CD4-positive, alpha-beta T cell treated with Interleukin-10 for 1 hour (primary cell): ENCODE measurements at places on chromosomes 5 and 9.
A peak's percentile ranks its signal among the peaks of the same experiment; 100 is the strongest.

- no peak for DNase-seq
Measured at GRCh38 chr5:58582019-58582802, 664 bp upstream of the RAB3C start.

DNA sequence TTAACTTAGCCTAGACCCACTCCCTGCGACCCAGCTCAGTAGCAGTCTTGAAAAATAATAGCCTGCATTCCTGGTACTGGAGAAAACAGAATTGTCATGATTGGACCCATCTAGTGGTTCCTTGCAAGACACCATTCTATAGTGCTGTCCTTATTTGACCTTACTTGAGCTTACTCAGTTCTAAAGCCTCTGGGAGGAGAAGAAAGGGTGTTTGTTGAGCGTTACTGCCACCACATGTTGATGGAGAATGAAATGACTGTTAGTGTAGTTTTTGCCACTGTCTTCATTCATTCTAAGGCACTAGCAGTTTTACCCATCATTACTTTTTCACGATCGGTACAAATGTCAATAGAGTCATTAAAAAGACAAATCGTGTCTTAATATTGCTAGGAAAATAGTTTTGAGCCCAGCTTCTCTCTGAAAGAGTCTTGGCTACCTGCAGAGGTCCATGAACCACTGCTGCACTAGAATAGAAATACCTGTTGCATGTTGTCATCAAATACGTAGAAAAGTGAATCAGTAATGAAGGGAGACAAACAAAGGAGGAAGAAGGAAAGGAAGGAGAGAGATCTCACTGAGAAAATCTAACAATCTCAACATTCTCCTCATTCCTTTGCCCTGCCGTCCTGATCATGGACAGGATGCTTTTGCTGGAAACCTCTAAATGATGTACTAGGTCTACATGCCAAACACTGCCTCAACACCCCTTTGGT lies 96.0 kb downstream of the LIX1 start:
- DNase-seq = no peak

DNA sequence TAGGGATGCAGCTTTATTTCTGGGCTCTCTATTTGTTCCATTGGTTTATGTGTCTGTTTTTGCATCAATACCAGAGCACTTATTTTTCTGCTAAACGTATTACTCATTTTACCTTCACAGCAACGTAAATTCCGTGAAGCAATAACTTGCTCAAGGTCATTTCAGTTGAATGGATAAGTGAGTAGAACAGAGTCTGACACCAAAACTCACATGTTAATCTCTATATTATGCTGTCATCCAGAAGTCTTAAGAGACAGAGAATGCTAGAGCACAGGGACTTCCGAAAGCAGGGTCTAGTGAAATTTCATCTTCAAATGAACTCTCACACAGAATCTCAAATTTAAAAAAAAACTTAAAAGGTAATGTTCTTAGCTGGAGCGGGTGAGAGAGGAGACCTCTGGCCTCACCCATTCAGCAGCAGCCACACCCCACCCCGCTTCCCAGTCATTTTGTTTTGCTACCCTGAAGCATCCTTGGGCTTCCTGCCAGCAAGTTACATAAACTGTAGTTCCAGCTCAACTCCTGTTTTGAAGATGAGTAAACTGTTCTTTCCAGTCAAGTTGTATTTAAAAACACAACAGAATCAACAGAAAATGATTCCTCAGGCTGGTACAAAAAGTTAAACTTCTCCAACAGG lies 69.3 kb downstream of the TRIM36 start:
- DNase-seq = no peak

DNA sequence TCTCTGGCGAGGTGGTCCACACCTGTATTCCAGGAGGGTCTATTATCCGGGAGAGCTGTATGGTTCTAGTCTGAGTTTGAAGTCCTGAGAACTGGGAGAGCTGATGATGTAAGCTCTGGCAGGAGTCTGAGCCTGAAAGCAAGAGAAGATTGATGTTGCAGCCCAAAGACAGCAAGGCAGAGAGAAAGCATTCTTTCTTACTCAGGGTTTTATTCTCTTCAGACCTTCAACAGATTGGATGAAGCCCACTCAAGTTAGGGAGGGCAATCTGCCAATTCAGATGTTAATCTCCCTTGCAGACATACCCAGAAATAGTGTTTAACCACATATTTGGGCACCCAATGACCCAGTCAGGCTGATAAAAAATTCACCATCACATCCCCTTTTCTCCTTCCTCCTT lies 159.1 kb downstream of the CCDC171 start:
- DNase-seq = no peak

GRCh38 chr9:32404856-32405255 lies 20.4 kb downstream of the ACO1 start:
- no peak for DNase-seq

- DNase-seq = peak; percentile 29
Measured at GRCh38 chr5:138789771-138790242, 36.6 kb downstream of the CTNNA1 start.

DNA sequence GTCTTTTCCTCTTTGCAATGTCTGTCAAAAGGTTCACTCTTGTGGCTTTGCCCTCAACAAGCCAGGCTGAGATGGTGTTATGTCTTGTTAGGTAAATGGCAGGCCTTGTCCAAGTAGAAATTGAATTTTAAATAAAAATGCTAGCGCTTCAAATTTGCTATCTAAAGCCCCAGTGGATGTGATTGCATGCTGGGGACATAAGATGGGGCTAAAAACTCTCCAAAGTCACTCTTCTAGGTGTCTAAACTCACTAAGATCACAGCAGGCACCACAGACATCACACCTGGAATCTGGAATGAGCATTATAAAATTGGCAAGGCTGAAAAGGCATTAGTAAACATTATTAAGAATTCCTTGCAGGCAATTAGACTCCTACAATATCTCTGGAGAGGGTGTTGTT lies 262.7 kb upstream of the CLINT1 start:
- no peak for DNase-seq

GRCh38 chr5:98791898-98792580 lies 18.6 kb downstream of the RGMB start:
- no peak for DNase-seq

DNA sequence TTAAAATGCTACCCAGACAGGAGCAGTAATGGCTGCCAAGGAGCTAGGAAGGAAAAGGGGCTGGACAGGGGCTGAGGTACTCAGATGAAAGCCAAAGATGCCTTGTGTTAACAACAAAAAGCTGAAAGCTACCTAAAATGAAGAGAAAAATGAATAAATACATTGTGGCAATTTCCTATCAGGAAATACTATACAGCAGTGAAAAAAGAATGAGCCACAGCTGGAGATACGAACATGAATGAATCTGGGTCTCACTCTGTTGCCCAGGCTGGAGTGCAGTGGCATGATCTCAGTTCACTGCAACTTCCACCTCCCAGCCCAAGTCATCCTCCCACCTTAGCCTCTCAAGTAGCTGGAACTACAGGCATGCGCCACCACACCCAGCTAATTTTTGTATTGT lies 6.3 kb downstream of the TNIP1 start:
- no peak for DNase-seq

- no peak for DNase-seq
Measured at GRCh38 chr5:1919750-1920149, 37.0 kb upstream of the IRX4 start.

- no peak for DNase-seq
Measured at GRCh38 chr5:132086277-132086794, 12.7 kb downstream of the CSF2 start.

- no peak for DNase-seq
Measured at GRCh38 chr9:133396952-133397351, 20.8 kb downstream of the STKLD1 start.

DNA sequence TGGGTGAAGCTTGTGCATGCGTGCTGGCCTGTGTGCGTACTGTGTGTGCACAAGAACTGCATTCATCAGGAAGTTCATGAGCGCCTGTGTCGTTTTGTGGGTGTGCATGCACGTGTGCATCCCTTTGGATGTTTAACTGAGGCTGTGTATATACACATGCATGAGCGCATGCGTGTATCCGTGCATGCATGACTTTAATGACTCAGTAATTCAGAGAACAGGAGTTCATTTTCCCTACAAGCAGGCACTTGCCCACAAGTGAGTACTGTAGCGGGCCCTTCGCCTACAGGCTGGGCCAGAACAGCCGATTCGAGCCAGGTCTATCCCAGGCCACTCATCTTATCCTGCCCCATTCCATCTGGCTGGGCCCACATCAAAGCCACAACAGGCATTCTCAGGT lies 29.8 kb downstream of the CORO2A start:
- no peak for DNase-seq

- DNase-seq = no peak
Measured at GRCh38 chr9:124558777-124559470, 51.7 kb upstream of the NR5A1 start.

- no peak for DNase-seq
Measured at GRCh38 chr5:92222449-92222848, 839.3 kb upstream of the ARRDC3 start.

- no peak for DNase-seq
Measured at GRCh38 chr5:24487368-24488229, 157.2 kb downstream of the CDH10 start.

GRCh38 chr5:34996261-34996660 lies 51.5 kb downstream of the AGXT2 start:
- no peak for DNase-seq

DNA sequence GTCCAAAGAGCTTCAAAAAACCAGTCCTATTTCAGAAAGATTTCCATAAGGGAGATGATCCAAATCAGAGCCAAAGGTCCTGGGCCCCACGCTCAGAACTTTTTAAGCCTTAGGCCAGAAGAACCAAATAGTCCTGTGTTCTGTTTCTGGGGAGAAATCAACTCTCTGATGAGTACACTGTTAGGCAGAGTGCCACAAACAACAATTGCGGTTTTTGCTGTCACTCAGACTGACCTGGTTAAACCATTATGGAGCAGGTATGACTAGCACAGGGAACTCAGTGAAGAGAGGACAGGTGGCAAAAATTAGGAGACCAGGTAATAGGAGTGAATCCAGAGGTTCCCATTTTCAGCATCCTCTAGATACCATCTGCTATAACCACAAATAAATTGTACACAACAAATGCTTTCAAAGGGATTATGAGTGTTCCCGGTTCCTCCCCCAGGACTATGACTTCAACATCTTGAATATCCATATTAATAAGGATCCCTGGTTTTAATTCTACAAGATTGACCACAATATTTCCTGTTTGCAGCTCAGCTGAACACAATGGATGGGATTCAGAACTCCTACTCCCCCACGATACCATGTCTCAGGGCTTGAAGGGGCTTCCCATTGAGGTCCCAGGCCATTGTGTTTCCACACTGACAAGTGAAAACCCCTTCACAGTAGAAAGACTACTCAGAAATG lies 52.1 kb upstream of the FREM1 start:
- no peak for DNase-seq

GRCh38 chr5:2172471-2172870 lies 289.7 kb upstream of the IRX4 start:
- DNase-seq = no peak

DNA sequence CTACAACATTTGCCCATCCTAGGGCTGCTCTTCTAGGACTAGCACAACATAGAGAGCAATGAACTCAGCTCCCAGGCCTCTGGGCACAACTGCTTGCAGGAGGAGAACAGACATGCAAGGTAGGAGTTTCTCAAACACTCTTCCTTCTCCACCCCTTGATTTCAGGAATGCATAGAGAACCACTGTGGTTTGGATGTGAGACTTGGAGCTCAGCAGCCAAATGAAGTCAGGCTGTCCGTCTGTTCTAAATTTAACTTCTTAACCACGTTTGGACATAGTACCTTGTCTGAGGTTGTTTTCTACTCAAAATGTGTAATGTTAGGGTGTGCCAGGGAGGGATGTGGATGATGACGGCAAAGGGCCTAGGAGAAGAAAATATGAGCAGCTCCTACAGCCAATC lies 515.1 kb upstream of the TNC start:
- DNase-seq = no peak

DNA sequence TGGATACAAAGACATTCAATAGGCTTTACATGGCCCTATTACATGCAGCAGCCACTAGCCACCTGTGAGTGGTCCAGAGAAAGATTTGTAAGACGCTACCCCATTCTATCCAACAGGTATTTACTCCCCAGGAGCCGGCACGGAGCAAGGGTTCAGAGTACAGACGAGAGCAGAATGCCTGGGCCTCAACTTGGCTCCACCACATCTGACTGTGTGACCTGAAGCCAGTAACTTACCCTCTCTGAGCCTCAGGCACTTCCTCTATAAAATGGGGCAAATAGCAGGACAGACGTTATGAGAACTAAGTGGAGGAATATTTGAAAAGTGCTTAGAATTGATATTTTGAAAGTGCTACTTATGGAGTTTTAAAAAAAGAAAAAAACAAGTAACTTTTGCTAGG lies 100.0 kb downstream of the TLE1 start:
- no peak for DNase-seq

- DNase-seq = no peak
Measured at GRCh38 chr5:173743641-173744343, 127.3 kb upstream of the BOD1 start.

- DNase-seq = no peak
Measured at GRCh38 chr5:73296772-73297171, 123.8 kb downstream of the TMEM174 start.

GRCh38 chr5:102498271-102499034 lies at the start of gene SLCO6A1:
TSS of gene SLCO6A1 (minus strand) at chr5:102499001. CDS start at chr5:102498844, 157 bp downstream.
- no peak for DNase-seq

DNA sequence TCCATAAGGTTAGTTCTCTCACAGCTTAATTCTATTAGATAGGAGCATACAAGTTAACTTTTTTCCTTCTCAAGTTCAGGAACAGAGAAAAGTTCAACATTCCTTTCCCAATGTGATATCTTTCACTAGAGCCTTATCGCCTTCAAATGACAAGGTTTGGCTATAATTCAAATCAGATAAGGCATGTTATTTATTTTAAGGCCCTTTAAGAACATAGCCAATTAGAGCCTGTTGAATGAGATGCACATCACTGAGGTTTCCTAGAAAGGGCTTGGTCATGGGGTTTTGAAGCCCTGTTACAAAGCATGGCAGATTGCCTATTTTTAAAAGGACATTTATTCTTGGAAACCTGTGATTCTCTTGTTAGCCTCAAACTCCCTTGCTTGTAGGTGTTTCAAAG lies 123.4 kb downstream of the BASP1 start:
- DNase-seq = no peak

DNA sequence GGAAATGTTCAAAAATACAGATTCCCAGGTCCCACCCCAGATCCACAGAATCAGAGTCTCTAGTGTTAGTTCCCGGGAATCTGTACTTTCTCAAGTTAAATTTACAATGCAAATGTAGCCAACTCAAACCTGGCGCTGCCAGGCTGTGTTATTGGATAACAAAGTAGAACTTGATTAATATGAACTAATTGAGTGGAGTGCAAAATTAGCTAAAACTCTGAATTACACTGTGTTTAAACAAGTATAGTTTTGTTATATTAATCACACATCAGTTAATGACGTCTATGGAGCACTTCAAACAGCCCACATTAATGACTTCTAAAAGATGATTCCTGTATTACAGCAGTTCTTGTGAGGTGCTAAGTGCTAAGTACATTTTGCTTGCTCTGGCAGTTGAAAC lies 32.4 kb upstream of the CYFIP2 start:
- peak; percentile 67 for DNase-seq

DNA sequence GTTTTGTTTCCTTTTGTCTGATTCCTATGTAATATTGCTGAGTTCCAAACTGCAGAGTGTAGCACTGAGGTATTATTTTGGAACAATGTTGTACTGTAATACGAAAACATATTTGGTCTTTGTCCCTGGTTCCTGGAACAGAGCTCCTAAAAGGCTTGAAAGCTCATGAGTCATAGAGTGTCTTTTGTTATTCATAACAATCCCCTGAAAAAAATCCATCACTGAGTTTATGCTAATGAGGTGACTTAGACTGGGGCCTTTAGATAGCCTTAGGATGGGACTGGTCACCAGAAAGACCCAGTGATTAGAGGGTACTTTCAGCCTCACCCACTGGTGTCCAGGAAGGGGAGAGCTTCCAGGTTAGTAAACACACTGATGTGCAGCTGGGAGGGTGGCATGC lies 132.7 kb upstream of the POU5F2 start:
- DNase-seq = no peak

- DNase-seq = no peak
Measured at GRCh38 chr5:156758011-156758791, 91.9 kb upstream of the PPP1R2B start.
